Left kidney (tissue), 8 donors: ENCODE measurements at places on chromosomes 7 and 10. TPM values are rescaled to one million over a fixed set of nuclear protein-coding genes. Genes with fewer than 3 reads are reported as not detected.

The LRRC18 gene
- 0.20 TPM for polyA plus RNA-seq

The DBF4 gene
- polyA plus RNA-seq = 27.9 TPM

The AOAH gene
- polyA plus RNA-seq = 1.7 TPM

The MOGAT3 gene
- polyA plus RNA-seq = 0.90 TPM
